ENCODE measurements at places on chromosomes 7 and 10.

DNA sequence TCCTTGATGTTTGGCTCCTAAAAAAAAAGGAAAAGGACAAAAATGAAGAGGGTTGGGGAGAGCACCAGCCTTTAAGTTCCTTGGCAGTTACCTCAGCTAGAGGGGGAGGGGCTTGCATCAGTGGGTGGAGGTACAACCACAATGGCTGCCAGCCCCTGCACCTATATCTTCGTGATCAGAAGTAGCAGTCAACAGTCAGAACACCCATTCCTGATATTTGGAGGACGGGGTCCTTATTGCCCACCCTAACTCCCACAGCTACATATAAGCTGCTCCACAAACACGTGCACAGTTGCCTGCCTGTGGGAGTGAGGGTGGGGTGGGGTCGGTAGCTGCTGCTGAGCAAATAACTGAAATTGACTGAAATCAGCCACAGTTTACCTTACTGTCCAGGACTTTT is 26.2 kb downstream of the C1GALT1 start:
- DNase-seq: no peak

- DNase-seq: no peak
Measured at GRCh38 chr7:42426163-42426562, 189.2 kb upstream of the GLI3 start.

GRCh38 chr10:129875993-129876726 is 87.9 kb downstream of the EBF3 start:
- no peak for DNase-seq

DNA sequence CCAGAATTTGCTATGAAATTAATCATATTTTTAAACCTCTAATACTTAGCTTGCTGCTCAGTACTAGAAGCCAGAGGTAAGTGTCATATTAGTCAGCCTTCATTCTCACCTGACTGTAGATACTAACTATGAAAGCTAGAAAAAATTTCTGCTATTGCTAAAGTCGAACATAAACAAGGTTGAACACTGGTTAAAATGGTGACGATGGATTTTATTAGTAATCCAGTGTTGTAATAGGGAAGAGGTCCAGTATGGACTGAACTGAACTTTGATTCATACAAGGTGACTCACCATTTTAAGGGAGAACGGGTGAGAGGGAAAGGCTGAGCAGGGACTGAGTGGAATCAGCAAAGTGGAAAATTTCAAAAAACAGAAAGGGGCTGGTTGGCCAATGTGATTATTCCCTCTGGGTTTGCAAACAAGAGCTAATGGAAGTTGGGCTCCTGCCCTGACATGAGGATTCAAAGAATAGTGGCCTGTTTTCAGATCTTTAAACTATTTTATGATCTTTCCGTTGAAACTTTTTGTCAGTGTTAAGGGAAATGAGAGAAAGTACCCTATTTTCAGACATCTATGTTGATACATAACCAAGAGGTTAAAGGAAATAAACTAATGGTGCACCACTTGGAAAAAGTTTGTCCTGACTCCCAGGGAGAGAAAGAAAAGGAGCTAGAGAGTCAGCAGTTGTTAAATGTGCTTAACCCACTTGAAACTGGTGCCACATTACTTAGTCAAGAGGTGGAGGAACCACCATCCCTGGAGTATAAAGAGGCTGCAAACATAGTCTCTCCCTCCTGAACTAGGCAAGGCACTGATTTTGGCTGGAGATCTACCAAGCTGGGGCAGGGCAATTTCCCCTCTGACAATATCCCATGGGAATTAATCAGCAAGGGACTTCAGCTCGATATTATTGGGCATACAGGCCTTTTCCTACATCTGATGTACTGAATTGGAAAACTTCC is 15.3 kb upstream of the AKR1C1 start:
- DNase-seq: no peak

DNA sequence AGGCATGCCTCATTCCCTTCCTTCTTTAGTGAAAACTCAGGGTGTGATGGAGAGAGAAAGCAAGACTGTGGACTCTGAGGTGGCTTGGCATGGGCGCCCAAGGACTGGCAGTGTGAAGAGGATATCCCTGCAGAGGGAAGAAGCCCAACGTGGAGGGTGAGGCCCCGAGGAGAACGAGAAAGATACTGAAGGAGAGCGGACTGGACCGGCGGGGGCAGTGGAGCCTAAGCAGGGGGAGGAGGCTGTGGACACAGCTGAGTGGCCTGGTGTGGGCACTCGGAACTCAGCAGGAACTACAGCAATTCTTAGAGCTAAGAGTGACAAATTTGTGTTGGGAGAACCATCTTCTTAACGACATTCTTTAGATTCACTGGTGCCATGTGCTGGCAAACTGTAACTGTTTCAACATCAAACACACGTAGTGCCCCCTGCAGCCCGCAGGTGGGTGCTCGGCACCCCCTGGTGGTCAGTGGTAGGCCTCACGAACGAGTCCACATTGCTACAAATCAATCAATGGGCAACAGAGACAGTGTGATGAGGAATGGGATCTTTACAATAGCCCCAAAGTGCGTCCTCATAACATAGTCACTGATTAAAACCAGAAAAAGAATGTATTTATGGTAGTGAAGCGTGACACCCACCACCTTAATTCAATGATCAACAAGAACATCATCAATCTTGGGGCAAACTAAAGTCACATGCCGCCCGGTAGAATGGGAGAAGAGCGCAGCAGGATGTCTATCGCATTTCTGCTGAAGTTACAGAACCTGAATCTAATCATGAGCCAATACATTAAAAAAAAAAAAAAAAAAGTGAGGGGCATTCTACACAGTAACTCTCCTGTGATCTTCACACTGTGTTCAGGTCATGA is 2.0 kb upstream of the SFTPA1 start:
- no peak for DNase-seq

GRCh38 chr10:71836596-71836974 is 14.5 kb downstream of the PSAP start:
- no peak for DNase-seq

- DNase-seq: no peak
Measured at GRCh38 chr7:92875173-92875572, 38.8 kb upstream of the CDK6 start.
